ENCODE measurements at places on chromosomes 5 and 9.

DNA sequence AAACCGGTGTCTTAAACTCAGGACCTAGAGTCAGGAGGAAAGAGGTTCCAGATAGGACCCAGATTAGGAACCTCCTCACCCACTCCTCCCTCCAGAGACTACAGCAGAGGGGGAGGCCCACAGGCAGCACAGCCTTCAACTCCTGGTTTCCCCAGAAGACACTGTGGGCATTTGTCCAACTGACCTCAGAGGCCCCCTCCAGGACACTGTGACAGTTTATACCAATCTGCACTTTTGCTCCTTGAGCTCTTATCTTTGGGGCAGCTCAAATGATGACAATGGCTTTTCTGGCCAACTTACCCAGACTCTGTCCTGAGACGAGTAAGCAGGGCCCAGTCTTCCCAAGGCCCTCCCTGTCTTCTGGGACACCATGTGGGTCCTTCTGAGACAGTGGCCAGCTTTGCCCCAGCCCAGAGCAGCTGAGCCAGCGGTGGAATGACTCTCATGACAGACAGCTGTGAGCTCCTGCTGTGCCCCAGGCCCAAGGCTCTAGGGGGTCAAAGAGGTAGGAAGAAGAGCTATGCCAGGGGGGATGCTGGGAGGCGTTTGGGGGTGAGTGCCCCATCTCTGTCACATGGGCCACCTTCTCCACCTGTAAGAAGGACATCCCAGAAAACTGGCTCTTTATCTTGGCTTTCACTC is 14.3 kb downstream of the OR2V2 start:
- DNase-seq, result no peak

DNA sequence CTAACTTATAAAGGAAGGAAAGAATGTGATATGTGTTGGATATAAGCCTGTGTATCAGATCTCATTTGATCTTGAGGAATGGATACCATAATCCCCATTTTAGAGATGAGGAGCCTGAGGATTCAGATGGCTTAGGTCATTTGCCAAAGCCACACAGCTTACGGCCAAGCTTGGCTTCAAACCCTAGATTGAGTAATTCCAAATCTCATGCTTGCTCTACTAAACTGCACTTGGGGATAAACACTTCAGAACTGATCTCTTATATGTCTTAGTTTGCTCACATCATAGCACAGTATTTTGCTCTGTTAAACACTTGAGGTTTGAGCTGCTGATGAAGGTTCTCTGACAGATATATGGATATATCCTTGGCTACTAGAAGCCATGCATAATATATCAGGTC is 504.4 kb downstream of the NTRK2 start:
- DNase-seq, result no peak

DNA sequence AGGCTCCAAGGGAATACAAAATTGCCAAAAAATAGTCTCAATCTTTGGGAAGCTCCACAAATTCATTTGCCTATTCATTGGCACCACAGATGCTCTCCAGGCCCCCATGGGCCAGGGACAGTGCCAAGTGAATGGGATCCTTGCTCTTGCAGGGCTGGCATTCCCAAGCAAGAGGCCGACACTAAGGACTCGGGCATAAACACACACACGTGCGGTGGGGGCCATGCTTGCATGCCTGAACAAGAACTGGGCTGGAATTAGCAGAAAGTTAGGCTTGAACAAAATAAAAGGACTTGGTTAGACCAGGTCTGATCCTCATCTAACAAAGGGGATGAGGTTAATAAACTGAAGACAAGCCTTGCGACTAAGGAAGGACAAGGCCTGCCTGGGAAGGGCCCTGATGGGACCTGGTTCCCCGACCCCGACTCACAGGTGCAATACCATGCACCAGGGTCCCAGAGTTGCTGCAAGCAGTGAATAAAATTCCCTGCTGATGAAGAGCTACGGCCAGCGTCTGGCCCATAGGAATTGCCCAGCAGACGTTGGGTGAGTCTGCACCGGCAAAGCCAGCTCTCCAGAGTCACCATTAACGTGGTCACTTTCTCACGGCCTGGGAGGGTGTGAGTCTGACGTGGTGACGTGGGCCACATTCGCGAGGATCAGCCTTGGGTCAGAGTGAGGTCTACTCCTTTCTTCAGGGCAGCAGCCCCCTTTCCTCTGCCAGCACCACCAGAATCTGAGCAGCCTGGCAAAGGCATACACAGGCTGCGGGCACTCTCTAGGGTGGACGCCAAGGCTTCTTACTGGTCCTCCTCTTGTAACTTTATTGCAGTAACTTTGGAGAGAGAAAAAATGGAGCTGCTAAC is 77.4 kb upstream of the FCN1 start:
- DNase-seq, result no peak

DNA sequence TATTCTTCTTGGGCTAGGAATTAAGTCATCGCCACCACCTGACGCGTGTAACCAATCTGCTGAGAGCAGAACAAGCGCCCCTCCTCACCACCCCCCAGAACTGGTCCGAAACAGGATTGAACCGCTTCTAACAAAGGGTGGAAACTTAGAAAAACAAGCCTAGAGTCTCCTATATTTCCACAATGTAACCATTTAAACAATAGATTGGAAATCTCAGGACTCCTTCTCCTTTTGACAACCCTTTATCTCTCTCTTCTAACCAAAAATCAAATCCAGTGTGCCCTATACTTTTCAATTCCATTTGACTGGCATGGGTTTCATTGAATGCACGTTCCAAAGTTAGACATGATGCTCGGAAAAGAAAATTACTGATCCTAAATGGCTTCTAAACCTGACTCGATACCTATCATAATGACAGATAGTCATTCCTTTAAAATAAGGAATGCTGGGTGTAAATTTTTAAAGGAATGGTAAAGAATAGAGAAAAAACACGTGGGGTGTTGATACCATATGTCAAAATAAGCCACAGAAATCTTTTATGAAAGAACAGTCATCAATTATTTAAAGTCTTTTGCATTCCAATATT is 1.2 kb downstream of the ARRDC3 start:
- DNase-seq, result peak; percentile 94

DNA sequence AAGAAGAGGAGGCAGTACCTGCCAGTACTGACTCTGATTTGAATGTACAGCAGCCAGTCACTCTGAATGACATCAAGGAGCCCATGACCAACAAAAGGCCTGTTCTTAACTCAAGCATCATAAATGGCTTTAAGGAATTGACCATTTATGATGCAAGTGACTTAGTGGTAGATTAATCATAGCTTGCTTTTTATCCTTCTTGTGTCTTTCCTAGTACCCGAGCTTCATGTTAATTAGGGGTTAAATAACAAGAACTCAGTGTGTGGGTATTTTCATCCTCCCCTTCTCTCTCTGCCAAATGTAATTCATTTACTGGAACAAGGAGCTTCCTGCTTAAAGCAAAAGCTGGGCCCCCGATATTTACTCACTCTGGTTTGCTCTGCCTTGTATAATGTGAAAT is 146.5 kb downstream of the UNC13B start:
- DNase-seq, result no peak

DNA sequence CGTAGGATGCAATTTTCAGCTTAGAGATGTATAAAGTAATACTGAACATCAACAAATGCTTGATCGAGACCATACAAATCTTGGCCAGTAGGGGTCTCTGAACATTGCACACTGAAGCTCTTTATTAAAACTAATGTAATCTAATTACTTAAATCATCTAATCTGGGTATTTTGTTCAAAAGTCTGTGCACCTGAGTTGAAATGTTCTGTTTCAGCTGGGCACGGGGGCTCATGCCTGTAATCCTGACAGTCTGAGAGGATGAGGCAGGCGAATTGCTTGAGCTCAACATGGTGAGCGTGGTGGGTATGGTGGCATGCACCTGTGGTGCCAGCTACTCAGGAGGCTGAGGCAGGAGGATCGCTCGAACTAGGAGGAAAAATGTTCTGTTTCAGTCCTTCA is 41.0 kb downstream of the ESM1 start:
- DNase-seq, result peak; percentile 31

DNA sequence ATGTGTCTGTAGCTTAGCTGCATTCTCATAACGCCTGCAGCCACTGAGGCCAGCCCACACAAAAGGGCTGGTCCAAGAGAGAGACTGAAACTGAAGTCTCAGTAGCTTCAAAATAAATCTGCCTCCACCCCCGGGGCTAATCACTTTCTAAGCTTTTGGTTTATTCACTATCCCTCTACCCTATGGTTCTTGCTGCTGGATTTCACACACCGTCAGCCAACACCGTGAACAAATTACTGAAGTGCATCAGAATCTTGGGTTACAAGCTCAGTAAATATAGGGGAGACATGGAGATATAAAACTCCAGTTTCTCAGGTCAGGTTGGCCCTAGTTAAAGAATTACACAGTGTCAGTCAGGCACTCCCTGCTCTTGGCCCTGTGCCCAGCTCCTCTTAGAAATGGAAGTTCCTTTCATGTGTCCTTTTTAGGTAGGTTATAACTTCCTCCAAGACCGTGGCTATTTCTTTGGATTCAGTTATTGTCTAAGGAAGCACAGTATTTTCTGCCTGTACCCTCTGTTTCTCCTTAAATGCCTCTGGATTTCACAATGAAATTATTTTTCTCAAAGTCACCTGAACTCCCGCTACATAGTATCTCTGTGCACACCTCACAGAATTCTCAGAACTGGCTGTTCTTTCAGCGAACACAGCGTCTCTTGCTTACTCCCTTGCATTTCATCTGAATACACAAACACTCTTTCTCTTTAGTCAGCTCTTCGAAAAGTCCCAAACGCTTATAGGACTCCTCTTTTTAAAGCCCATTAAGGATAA is 112.5 kb downstream of the FAM174A start:
- peak; percentile 26 for DNase-seq

- peak; percentile 53 for DNase-seq
These were observed 61.8 kb downstream of the ABCA1 start for GRCh38 chr9:104866191-104866590.

GRCh38 chr5:56457887-56458812 is 225.0 kb upstream of the ANKRD55 start:
- no peak for DNase-seq

DNA sequence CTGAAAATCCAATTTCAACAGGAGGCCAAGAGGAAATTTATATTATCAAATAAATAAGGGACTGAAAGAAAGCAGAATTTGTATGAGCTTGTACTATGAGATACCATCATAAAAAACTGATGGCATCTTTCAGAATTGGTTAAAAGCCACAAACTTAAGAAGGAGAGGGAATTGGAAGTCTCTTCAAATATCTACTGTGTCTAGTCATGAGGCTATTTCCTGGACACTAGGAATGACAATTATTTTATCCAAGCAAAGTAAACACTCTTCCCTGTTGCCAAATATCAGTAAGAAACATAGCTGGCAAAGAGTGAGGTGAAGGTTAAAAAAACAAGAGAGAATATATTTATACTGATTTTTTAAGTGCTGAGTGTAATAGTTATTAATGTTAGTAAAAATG is 101.5 kb upstream of the ARRDC3 start:
- no peak for DNase-seq

- no peak for DNase-seq
These were observed 87.0 kb upstream of the ZNF462 start for GRCh38 chr9:106775960-106776359.

DNA sequence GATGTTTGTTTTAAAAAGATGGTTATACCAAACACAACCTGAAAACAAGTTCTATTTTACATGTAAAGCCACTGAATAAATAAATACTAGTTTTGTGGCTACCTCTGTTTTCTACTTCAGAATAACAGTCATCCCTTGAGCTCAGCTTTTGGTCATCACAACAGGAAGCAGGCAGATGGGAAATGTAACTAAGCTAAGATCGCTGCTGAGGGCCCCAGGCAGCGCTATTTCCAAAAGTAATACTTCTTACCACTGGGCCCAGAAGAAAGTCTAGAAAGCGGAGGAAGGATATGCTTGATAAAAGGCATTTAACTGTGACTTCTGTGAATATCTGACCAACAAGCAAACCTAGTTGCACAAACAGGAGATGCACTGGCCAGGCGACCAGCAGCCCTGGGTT is 61.4 kb downstream of the SERINC5 start:
- no peak for DNase-seq

DNA sequence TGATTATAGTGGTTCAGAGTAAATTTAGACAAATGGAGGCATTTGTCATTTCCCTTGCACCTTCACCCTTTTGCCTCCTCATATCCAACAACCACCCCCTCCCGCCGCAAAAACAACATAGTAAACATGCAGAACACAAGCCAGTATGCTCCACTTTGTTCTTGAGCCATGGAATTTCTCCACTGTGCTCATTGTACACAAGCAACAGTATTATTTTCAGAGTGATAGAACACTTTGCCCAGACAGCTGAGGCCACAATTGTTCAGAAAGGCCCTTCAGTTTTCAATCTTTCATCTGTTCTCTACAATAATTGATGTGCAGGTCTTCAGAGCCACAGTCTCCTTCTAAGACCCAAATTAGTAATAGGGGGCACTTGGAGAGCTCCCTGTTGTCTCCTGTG is 272.8 kb upstream of the SLC30A5 start:
- DNase-seq, result no peak

GRCh38 chr5:77418601-77419581 is 73.2 kb downstream of the WDR41 start:
- DNase-seq, result peak; percentile 22

- DNase-seq, result peak; percentile 58
These were observed 87.7 kb downstream of the ENTREP1 start for GRCh38 chr9:69412741-69413150.

DNA sequence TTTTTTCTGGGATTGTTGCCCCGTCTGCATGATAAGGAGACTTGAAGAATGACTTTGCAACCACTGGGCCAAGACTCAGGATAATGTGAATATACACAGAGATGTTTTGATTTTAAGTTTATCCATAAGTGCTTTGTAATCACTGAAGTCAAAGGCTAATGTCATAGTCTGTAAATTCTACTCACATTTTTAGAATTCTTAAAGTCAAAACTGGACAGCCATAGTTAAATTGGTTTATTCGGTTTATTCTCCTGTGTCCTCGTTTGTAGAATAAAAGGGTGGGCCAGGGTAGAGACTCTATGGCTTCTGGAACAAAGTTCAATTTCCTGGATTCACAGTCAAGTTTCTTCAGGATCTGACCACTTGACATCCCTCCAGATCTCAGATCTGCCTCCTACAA is 327.7 kb upstream of the TNC start:
- no peak for DNase-seq

DNA sequence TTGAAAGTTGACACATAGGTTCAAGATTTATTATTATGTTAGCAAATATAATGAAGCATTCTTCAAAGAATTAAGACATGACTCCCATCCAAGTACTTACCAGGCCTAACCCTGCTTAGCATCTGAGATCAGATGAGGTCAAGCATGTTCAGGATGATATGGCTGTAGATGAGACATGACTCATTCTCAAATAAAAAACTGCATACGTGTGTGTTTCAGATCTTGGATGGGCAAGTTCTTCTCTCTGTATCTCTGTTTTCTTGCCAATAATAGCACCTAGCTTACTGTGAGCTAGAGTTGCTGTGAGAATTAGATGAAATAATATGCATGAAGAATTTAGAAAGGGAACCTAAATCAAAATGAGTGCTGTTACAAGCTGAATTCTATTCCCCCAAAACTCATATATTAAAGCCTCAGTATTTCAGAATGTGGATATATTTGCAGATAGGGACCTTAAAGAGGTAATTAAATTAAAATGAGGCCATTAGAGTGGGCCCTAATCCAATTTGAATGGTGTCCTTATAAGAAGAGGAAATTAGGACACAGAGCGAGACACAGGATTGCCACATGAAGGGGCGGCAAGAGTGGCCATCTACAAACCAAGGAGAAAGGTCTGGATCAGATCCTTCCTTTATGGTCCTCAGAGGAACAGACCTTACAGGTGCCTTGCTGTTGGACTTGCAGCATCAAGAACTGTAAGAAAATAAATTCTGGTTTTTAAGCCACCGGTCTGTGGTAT is 146.2 kb downstream of the MARCHF11 start:
- no peak for DNase-seq
